ENCODE measurements at places on chromosomes 11 and 22.

- H3K27me3 ChIP-seq = no peaks in the 10 kb centered on the region
- H3K36me3 ChIP-seq = no peaks in the 10 kb centered on the region
- no peak for DNase-seq
- H3K4me1 ChIP-seq = no peaks in the 10 kb centered on the region
- no peak overlapping the region for H3K4me3 ChIP-seq
- no peak overlapping the region for H3K27ac ChIP-seq
Measured at GRCh38 chr11:21658654-21659193, 534.2 kb upstream of the ANO5 start.

DNA sequence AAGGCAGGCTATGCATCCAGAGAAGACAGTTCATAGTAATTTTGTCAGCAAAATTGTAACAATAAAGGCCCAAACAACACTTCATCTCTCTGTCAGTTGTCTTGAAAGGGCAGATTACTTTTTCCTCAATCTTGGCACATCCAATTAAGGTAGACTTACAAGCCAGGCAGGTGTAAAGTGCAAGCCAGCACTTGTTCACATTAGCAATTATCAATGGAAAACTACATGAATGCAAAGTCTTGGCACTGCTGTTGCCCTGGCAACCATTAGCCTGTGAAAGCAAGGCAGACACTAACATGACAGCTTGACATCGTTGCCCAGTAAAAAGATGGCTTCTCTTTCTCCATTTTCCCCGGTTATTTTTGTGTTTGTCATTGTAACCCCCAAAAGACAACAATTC is 677.2 kb upstream of the TENM4 start:
- H3K36me3 ChIP-seq = no peaks in the 10 kb centered on the region
- no peak for DNase-seq
- no peaks in the 10 kb centered on the region for H3K4me1 ChIP-seq
- no peaks in the 10 kb centered on the region for H3K27me3 ChIP-seq
- no peak overlapping the region for H3K4me3 ChIP-seq
- no peak overlapping the region for H3K27ac ChIP-seq

- H3K27me3 ChIP-seq = no peaks in the 10 kb centered on the region
- no peaks in the 10 kb centered on the region for H3K4me1 ChIP-seq
- no peak overlapping the region for H3K27ac ChIP-seq
- H3K36me3 ChIP-seq = no peaks in the 10 kb centered on the region
- no peak for DNase-seq
Measured at GRCh38 chr11:122232985-122233384, 117.0 kb upstream of the BLID start.

DNA sequence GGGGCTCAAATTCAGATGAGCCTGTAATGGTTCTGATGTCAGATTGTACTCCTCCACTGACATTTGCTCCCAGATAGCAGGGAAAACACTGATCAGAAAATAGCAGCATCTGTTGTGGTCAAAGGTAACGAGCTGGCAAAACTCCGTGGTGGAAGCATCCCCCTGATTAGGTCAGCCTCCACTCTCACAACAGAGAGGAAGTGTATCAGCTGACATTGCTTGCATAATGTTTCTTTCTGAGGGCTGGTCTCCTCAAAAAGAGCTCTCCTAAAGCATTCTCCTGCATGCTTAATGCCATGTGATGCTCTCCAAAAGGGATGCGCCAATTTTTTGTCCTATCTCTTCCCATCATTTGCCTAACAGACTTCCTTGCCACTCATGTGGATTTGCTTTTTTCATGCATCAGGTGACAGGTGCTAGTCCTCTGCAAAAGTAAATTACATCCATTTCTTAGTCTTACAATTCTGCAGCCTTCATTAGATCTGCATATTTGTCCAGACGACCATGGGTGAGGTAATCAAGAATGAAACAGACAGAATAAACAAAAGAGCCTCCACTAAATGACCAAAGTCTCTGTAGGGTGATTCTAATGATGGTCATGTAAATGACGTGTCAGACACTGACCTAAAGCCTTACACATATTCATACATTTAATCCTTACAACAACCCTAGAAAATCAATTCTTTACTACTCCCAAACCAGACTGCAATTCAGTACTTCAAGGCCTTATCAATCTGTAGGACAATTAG is 6.4 kb upstream of the TENM4 start:
- no peak for DNase-seq
- H3K36me3 ChIP-seq = no peaks in the 10 kb centered on the region
- H3K27ac ChIP-seq = no peak overlapping the region
- H3K4me1 ChIP-seq = no peaks in the 10 kb centered on the region

GRCh38 chr11:134347441-134347840 is 15.7 kb downstream of the GLB1L2 start:
- H3K27me3 ChIP-seq = no peaks in the 10 kb centered on the region
- no peaks in the 10 kb centered on the region for H3K36me3 ChIP-seq
- no peak overlapping the region for H3K4me3 ChIP-seq

GRCh38 chr22:36435516-36436415 is 45.7 kb downstream of the TXN2 start:
- no peaks in the 10 kb centered on the region for H3K36me3 ChIP-seq
- H3K4me1 ChIP-seq = peaks cover 21% of the 10 kb centered on the region
- no peaks in the 10 kb centered on the region for H3K27me3 ChIP-seq
- peak overlapping the region; percentile 42 for H3K27ac ChIP-seq
- DNase-seq = peak; percentile 66

Data from natural killer cell (primary cell).